ENCODE measurements at places on chromosomes 2 and 18. TPM values are rescaled to one million over a fixed set of nuclear protein-coding genes. Genes with fewer than 3 reads are reported as not detected.

DNA sequence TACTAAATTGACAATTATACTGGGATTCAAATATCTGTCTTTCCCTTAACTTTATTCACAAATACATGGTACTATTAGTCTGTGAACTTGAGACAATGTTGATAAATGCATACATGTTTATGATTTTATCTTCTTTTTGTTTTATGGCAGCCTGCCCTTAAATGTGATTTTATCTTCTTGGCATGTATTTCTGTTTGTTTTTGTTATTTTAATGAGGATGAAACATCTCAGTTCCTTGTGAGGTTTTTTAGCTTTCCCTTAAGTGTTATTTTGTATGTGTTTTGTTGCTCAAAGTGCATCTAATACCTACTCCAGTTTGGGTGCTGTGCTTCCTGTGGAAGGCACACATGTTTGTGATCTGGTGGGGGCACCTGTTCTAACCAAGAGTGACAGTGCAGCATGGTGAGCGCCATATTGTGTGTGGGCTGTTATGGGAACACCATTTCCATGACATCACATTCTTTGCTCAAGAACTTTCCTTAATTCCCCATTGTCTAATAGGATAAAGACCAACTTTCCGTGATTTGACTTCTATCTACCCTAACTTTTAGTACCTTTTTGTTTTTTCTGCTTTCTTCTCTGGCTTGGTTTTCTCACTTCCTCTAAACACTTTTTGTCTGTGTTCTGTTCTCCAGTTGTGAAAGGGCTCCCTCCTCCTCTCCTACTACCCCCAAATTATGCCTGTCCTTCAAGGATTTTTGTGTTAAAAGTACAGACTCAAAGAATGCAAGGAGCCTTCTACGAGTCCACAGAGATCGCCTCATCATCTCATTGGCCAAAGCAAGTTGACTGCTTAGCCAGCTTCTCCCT is 162.1 kb upstream of the TTC39C start:
- H3K36me3 ChIP-seq: no peaks in the 10 kb centered on the region
- DNase-seq: no peak
- no peaks in the 10 kb centered on the region for H3K27me3 ChIP-seq

DNA sequence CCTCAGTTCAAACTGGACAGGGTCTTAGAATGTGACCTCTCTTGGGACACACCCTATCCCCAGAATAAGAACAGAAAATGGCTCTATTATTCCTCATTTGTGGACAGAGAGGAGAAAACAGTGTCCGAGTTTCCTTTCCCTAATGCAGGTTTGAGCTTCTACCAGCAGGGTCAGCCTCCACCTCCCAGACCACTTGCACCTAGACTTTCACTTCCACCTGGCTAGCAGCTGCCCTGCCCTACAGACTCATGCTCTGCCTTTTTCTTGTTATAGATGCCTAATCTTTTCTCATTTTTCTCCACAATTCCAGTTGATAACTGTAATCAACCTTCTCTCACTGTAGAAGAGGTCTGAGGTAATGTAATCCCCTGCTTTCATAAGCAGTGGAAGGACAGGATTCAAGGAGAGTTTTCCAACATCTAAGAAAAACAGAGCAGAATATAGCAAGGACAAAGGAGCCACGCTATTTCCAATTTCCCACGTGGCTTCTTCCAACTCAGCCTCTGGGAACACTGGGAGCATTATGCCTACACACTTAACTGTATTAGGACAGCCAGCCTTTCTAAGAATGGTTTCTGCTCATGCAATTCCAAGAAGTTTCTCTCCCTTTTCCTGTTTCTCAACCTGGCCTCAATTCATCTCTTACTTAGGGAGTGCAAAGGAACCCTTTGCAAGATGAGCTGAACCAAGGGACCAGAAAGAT is 239.8 kb downstream of the BCL11A start:
- no peaks in the 10 kb centered on the region for H3K4me1 ChIP-seq
- no peak overlapping the region for H3K27ac ChIP-seq
- H3K36me3 ChIP-seq: no peaks in the 10 kb centered on the region
- no peak for DNase-seq

- no peak for DNase-seq
- H3K4me1 ChIP-seq: no peaks in the 10 kb centered on the region
- H3K27me3 ChIP-seq: no peaks in the 10 kb centered on the region
Measured at GRCh38 chr2:73426176-73426575, 40.5 kb downstream of the ALMS1 start.

- H3K36me3 ChIP-seq: peaks cover 27% of the 10 kb centered on the region
- peaks cover 22% of the 10 kb centered on the region for H3K4me1 ChIP-seq
- no peak for DNase-seq
- no peak overlapping the region for H3K27ac ChIP-seq
- no peaks in the 10 kb centered on the region for H3K27me3 ChIP-seq
- no peak overlapping the region for H3K4me3 ChIP-seq
Measured at GRCh38 chr18:79493801-79494211, 98.1 kb downstream of the NFATC1 start.

DNA sequence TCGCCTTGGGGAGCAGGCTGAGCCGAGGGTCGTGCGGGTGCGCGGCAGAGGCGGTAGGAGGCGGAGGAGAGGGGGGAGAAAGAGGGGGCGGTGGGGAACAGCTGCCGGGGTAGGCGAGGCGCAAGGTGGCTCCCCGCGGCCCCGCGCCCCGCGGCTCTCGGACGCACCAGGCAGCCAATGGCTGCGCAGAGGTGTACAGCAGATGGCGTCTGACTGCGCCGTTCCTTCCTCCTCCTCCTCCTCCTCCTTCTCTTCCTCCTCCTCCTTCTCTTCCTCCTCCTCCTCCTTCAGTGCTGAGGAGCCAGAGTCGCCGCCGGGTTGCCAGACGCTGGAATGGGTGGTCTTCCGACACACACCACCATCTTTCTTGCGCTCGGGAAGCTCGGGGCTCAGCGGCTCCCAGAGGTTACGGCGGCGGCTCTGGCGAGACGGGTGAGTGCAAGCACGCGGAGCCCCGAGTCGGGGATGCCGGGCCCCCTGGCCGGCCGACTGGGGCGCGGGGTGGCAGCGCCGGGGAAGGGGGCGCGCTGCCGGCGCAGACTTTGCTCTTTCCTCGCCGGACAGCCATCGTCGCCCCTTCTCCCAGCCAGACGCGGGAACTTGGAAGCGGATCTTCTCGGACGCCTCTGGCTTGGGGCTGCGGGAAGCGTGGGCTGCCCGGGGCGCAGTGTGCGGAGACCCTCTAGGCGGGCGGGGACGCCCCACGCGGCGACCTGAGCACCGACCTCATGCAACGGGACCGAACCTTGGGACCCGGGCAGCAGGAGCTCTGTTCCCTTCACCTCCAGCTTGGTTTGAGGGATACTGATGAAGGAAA is at the start of gene THSD7B:
TSS of gene THSD7B (plus strand) at position 290 of the 817 bp plus-strand sequence. CDS start 116,634 bp downstream, outside the sequence.
- no peak within 1 kb of the TSS for H3K27ac ChIP-seq
- H3K36me3 ChIP-seq: no peaks in the 10 kb centered on the region
- no peak for DNase-seq
- no peak within 1 kb of the TSS for H3K4me3 ChIP-seq
- H3K27me3 ChIP-seq: peaks cover 7% of the 10 kb centered on the region

Gene CENPA
- 0.30 TPM for total RNA-seq

- no peak for DNase-seq
- no peak overlapping the region for H3K27ac ChIP-seq
- no peaks in the 10 kb centered on the region for H3K36me3 ChIP-seq
- peaks cover 24% of the 10 kb centered on the region for H3K4me1 ChIP-seq
- peak overlapping the region; percentile 21 for H3K4me3 ChIP-seq
- H3K27me3 ChIP-seq: peaks cover 51% of the 10 kb centered on the region
Measured at GRCh38 chr2:85132397-85132796, 795 bp upstream of the TCF7L1 start.

- no peaks in the 10 kb centered on the region for H3K36me3 ChIP-seq
- no peaks in the 10 kb centered on the region for H3K27me3 ChIP-seq
- DNase-seq: no peak
- H3K4me1 ChIP-seq: no peaks in the 10 kb centered on the region
Measured at GRCh38 chr2:107068069-107068916, 182.3 kb upstream of the ST6GAL2 start.

GRCh38 chr2:39145906-39146421 is 25.1 kb upstream of the SOS1 start:
- no peak overlapping the region for H3K27ac ChIP-seq
- no peaks in the 10 kb centered on the region for H3K27me3 ChIP-seq
- no peaks in the 10 kb centered on the region for H3K4me1 ChIP-seq
- H3K4me3 ChIP-seq: no peak overlapping the region

GRCh38 chr18:59733421-59733820 is 36.2 kb upstream of the CCBE1 start:
- H3K36me3 ChIP-seq: no peaks in the 10 kb centered on the region
- no peak overlapping the region for H3K27ac ChIP-seq
- no peaks in the 10 kb centered on the region for H3K27me3 ChIP-seq

GRCh38 chr2:104733226-104733943 is 120.5 kb upstream of the POU3F3 start:
- H3K4me3 ChIP-seq: no peak overlapping the region
- no peaks in the 10 kb centered on the region for H3K36me3 ChIP-seq
- H3K4me1 ChIP-seq: no peaks in the 10 kb centered on the region
- no peak overlapping the region for H3K27ac ChIP-seq

Gene GLI2
- total RNA-seq: not detected

Gene NTSR2
- not detected for total RNA-seq

DNA sequence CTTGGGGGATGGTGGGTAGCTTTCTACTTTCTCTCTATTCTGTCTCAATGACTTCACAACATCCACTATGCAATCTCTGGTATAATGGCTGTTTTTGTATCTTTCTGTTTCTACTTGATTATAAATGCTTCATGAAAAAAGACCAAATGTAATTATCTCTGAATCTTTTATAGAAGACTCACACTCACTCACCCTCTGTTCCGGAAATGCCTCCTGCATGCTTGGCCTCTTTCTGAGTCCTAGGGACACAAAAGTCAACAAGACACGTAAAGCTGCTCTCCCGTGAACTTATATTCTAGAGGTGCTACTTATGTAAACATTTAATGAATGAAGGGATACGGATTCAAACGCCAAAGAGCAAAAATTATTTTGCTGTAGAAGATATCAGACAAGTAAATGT is 502.2 kb upstream of the SOX11 start:
- H3K27ac ChIP-seq: no peak overlapping the region
- no peaks in the 10 kb centered on the region for H3K36me3 ChIP-seq
- DNase-seq: no peak
- no peaks in the 10 kb centered on the region for H3K27me3 ChIP-seq

Gene PTPRN
- not detected for total RNA-seq

DNA sequence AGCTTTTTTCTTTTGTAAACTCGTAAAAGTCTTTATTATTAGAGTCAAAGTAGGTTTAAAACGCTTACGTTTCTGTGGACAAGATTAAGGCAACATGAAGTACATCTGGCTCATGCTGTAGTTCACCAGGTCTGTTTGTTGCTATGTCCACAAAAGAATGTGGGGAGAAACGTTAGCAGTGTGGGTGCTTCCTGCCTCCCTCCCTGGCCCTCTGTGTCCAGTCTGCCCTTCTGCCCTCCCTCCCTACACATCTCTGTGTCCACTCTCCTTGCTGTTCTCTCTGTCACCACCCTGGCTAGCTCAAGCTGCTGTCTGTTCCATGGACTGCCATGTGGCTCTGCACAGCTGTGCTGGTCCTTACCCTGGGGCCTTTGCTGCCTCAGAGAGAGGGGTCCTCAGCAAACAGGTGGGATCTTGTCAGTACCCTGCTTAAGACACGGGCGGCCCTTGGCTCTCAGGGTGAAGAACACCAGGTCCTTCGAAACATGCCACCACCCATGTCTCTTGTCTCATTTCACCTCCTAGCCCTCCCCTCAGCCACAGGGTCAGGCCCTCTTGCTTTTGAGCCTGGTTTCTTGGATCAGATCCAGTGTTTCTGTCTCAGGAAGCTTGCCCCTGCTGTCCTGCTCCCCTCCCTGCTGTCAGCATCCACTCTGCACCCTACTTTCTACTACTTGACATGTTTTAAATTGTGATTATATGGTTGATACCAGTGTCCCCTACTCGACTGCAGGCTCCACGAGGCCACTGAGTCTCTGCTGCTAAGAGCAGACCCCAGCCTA is 79.2 kb downstream of the LIMS1 start:
- peak overlapping the region; percentile 94 for H3K27ac ChIP-seq
- H3K36me3 ChIP-seq: no peaks in the 10 kb centered on the region
- H3K27me3 ChIP-seq: no peaks in the 10 kb centered on the region
- no peak for DNase-seq

- H3K27me3 ChIP-seq: peaks cover 18% of the 10 kb centered on the region
- no peak overlapping the region for H3K27ac ChIP-seq
- no peaks in the 10 kb centered on the region for H3K36me3 ChIP-seq
- no peak for DNase-seq
Measured at GRCh38 chr2:120428748-120429147, 82.8 kb downstream of the INHBB start.

DNA sequence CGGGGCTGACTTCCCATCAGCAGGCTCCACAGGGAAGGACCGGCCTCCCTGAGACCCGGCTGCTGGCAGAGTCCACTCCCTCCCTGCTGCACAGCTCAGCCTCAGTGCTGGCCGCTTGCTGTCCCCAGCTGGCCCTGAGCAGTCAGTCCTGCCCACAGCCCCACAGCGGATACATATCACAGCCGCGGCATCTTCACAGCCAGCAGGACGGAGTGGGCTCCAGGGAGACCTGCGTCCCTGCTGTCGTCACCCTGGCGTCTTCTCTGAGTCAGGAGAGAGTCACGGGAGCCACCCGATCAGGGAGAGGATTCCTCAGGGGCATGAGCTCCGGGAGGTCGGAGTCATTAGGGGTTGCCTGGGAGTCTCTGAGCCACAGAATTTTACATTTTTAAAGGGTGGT is 13.1 kb upstream of the SNTG2 start:
- DNase-seq: no peak
- H3K27me3 ChIP-seq: no peaks in the 10 kb centered on the region
- H3K4me1 ChIP-seq: no peaks in the 10 kb centered on the region
- H3K36me3 ChIP-seq: no peaks in the 10 kb centered on the region
- no peak overlapping the region for H3K27ac ChIP-seq

GRCh38 chr18:13525381-13526029 is 200.9 kb downstream of the FAM210A start:
- peaks cover 17% of the 10 kb centered on the region for H3K36me3 ChIP-seq
- H3K4me1 ChIP-seq: peaks cover 4% of the 10 kb centered on the region
- no peak overlapping the region for H3K4me3 ChIP-seq
- DNase-seq: no peak

GRCh38 chr2:206378835-206379234 is 64.5 kb upstream of the ADAM23 start:
- DNase-seq: no peak
- no peaks in the 10 kb centered on the region for H3K4me1 ChIP-seq

DNA sequence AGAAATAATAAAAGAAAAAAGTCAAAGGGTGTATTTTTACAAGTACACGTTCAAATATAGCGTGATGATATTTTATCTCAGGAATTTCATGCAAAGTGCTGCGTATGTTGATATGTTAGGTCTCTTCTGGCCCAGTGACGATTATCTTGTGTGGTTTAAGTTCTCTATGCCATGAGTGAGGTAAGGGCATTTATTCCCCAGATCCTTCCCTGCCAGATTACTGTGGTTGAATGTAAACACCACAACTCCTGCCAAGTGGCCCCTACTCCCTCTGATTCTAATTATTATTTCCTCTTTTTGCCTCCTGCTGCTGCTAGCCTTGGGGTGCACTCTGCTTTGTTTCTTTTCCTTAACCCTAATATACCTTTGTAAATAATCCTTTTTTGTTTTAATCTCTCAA is 12.2 kb downstream of the SCN2A start:
- no peaks in the 10 kb centered on the region for H3K27me3 ChIP-seq
- no peaks in the 10 kb centered on the region for H3K4me1 ChIP-seq
- H3K36me3 ChIP-seq: no peaks in the 10 kb centered on the region
- H3K4me3 ChIP-seq: no peak overlapping the region
- no peak for DNase-seq
- no peak overlapping the region for H3K27ac ChIP-seq

Data from T-cell (primary cell).